Caki2 (cell line): ENCODE measurements at places on chromosomes 2 and 18. TPM values are rescaled to one million over a fixed set of nuclear protein-coding genes. Genes with fewer than 3 reads are reported as not detected.

GRCh38 chr18:69840445-69840844 is 107.2 kb downstream of the CD226 start:
- DNase-seq: no peak

GRCh38 chr2:6074089-6074643 is 382.0 kb downstream of the SOX11 start:
- no peak for DNase-seq

GRCh38 chr2:214103276-214104001 is 307.4 kb upstream of the VWC2L start:
- DNase-seq: no peak

SNED1 gene
- total RNA-seq: not detected in 2 replicates

DNA sequence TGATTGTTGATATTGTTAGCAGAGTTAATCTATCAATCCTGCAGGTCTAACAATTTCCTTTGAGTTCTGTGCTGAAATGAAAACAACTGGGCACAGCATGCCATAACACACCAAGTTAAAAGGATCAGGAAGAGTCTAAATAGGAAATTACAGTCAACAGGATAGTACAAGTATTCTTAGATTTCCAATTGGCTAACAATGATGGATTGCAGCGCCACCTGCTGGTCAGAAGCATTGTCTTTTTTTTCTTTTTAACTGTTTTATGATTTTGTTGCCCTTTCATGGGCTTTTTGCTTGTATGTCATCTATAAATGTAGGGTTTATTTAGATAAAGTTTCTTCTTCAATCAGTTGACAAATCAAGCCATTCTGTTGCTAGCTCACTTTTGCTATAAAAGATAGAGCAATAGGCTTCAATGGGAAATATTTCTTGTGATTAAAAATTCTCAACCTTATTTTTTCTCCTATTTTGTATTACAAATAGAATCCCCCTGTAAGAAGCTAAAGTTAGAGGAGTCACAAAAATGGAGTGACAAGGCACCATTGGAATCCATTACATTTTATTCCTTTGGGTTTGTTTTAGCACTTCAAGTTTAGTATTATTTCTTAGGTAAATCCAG is 40.8 kb upstream of the RPRM start:
- peak; percentile 26 for DNase-seq

SKOR2 gene
- total RNA-seq: not detected in 2 replicates

HOXD4 gene
- 0.17 TPM in 1 of 2 replicates, not detected in the other for total RNA-seq

GCKR gene
- total RNA-seq: 6.0 and 8.9 TPM in 2 replicates

- DNase-seq: peak; percentile 55
Observed at GRCh38 chr2:166361351-166362153, 14.2 kb downstream of the SCN9A start.

DNA sequence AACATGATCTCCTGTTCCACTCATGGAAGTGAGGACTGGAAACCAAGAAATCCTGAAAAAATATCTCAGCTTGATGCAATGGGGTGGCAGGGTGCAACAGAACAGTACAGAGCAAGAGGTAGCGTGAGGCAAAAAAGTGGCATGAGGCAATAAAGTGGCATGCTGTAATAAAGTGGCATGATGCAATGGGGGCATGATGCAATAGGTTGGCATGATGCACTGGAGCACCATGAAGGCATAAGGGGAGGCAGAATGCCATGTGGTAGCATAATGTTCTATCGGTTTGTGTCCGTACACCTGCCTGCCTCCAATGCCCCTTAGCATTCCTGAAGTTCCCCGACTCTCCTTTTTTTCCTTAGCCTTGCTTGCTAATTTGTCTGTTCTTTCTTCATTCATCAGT is 648.4 kb downstream of the TMEM182 start:
- no peak for DNase-seq

DNA sequence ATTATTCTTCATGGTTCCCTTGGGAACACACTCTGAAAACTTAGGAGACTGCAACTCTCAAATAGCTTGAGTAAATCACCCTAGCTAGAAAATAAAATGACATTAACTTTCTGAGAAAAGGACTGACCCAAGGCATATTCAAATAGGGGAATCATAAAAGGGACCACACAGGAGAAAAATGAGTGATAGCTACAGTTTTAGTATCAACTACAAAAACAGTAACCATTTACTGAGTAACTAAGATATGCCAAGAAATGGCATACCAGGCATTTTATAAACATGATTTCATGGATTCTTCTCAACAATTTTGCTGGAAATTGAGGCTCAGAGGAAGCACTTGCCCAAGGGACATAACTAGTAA is 84.5 kb downstream of the AFF3 start:
- peak; percentile 56 for DNase-seq

DNA sequence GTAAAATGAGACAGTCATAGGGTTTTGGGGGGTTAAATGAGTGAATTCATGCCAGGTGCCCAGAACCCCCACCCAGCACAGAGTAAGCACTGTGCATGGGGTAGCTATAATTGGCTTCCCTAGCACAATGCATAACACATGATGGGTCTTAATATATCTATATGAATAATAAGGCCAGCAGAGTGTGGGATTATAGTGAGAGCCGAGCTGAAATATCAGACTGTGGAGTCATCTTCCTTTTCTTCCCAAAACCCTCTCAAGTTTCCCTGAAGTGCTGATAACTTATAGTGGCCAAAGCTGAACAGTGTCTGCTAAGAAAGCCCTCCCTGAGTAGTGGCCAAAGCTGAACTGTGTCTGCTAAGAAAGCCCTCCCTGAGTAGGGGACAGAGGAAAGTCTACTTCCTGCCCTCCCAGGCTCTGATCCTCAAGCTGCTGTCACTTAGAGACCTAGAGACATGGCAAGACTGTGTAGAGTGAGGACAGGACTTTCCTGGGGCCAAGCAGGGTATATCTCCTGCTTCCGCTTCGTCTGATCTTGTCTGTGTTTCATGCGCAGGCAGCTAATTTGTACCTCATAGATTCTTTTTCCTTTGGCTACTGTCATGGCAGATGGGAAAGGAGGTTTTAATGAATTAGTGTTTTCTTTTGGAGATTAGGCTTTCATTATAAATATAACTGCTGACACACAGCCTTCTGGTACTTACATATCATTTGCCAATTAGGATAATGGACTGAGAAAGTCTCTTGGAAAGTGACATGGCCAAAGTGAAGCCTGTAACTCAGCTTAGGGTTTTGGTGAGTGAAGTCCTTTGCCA is 94.9 kb downstream of the FHOD3 start:
- no peak for DNase-seq

GRCh38 chr2:151556121-151556520 is 146.4 kb downstream of the RIF1 start:
- no peak for DNase-seq

DPP4 gene
- total RNA-seq: 22.0 and 37.5 TPM in 2 replicates
